Motor neuron (in vitro differentiated cells): ENCODE measurements at places on chromosomes 16 and 17.

- no peak for ATAC-seq
These were observed 14.6 kb downstream of the RGS11 start for GRCh38 chr16:261031-261691.

- no peak for ATAC-seq
These were observed 2.4 kb downstream of the OSGIN1 start for GRCh38 chr16:83955218-83956130.

DNA sequence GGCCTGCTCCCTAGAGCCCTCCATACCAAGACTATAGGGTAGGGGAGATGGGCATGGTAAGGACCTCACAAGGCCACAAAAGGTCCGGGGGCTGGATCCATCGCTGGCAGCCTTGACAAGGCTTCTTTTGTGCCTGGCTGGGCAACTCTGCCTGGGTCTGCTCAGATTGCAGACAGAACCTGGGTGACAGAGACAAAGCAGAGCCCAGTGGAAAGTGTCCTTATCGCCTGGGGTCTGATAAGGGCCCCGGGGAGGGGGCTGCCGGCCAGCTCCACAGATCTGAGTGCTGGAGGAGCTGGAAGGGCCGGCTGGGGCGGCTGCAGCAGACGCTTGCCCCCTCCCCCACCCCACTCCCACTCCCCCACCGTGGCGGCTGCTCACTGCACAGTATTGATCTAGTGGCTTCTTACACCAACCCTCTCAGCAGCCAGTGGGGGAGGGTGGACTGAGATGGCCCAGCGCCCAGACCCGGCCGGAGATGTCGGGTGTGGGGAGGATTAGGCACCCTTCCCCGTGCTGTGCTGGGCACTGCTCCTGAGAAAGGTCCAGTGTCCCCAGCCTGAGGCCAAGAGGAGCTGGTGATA is 7.2 kb downstream of the MMP15 start:
- ATAC-seq = peak; percentile 88

GRCh38 chr17:64780096-64781013 is 118.2 kb upstream of the SMURF2 start:
- peak; percentile 9 for ATAC-seq

DNA sequence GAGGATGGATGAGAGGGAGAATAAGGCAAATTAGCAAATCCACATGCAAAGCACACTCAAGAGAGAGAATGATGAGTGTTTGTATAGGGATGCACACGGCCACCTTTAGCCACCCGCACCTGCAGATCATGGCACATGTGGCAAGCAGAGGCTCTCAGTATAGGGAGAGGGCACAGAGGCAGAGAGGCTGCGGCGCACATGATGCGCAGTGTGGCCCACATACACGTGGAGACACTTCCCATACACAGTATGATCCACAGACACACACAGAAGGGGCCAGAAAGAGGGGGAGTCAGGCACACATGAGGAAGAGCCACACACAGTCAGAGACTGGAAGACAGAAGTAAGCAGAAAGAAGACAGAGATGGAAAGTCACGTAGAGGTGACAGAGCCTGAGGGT is 6.5 kb upstream of the CHD3 start:
- ATAC-seq = no peak

- no peak for ATAC-seq
These were observed 1.3 kb downstream of the RBBP6 start for GRCh38 chr16:24540602-24541210.

DNA sequence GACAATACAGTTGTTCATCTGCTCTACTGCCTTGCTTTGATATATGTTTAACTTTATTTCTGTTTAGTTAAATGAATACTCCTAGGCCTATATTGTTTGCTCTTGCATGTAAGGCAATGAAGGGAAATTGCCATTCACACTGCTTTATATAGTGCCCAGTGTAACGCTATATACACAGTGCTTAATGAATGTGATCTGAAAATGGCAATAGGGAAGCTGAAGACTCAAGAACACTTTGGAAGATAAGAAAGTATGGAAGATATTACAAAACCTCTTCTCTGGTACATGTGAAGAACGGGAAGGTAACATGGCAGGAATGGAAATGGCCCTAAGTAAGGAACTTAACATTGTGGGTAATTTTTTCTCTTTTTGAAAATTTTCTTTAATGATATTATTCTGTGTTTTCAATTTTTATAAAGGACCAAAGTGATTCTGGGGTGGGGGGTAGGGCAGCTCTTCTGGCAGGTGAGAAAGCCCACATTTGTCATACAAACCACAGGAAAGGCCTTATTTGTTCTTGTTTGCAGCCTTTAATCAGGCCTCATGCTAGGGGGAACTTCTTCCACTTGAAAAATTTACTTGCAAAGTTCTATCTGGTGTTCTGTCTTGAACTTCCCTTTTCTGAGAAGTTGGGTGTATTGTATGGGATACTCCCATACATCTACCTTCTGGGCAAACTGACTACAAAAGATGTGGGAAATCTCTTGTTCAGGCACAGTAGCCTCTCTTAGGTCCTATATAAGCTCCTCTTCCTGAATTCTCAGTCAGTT is 100.8 kb upstream of the CORO6 start:
- ATAC-seq = no peak

GRCh38 chr17:28946239-28946638 is 5.1 kb downstream of the PHF12 start:
- ATAC-seq = no peak

- ATAC-seq = peak; percentile 1
These were observed 2.4 kb downstream of the CD7 start for GRCh38 chr17:82314727-82315605.

DNA sequence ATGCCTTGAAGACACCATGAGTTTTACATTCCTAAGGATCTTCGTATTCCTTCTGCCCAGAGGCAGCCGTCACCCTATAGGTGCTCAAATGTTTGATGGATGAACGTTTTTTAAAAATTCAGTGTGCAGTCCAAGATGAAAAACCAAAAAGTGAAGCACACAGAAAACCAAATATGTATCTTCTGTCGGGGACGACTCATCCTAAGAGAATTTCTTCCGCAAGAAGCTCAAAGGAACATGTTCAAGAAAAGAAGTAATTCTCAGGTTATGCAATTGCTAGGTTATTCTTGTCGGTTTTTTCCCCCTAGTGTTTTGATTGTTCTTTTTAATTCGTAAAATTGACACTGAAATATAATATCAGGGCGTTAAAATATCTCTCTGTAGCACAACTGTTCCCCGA is 1.4 kb downstream of the CENPV start:
- no peak for ATAC-seq

GRCh38 chr16:55073830-55074229 is 143.2 kb downstream of the IRX5 start:
- ATAC-seq = no peak

DNA sequence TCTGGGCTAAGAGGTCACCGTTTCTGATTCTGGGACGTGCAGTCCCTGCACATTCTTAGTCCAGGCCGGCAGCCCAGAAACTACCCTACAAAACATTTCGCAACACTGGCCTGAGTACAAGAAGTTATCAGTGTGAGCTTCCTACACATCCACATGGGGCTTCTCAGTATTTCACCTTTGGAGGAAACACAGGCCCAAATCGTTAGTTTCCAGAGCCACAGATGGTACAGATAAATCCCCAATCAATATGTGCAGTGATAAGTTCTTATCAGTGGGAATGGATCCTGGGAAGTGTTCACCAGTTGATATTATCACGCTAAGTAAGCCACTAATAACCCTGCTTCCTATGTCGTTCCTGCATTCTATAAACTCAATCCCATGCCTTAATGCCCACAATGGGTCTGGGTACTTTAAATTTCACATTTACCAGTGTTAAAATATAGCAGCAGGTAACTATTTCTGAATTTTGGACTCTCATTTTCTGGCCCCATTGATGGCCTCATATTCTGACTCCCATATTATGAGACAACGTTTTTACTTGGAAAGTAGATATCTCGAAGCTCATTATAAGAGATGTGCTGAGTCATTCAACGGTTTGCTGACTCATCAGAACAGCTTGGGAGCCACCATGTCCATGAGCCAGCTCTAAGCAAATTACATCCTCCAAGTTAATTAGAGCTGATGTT is 370.2 kb upstream of the MAF start:
- no peak for ATAC-seq

GRCh38 chr17:48429638-48430586 is at the start of gene SKAP1:
Gene SKAP1 (minus strand): TSS chr17:48430214.
- peak; percentile 80 for ATAC-seq

DNA sequence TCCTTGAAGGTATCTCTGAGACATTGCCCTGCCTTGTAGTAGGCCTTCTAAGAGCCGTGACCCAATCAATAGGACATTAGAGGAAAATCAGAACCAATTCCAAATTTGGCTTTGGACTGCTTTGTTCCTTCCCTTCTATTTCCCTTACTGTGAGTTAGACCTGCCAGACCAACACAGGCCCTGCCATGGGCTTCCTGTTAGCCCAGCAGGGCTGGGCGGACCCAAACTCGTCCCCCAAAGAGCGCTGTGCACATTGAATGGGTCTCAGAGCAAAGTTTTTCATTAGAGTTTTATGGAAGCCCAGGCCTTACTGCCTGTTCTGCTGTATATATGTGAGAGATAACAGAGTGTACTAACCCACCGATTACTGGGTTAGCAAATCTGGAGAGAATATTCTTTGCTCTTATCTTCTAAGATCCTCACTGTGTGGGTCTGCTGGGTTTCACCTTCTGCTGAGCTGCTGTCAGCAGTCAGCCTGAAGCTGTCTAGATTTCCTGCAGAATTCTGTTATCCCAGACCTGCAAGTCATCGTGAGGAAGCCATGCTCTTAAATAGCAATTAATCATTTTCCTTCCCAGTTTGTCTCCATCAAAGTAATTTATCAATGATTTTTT is 5.7 kb downstream of the ARHGAP44 start:
- ATAC-seq = no peak

DNA sequence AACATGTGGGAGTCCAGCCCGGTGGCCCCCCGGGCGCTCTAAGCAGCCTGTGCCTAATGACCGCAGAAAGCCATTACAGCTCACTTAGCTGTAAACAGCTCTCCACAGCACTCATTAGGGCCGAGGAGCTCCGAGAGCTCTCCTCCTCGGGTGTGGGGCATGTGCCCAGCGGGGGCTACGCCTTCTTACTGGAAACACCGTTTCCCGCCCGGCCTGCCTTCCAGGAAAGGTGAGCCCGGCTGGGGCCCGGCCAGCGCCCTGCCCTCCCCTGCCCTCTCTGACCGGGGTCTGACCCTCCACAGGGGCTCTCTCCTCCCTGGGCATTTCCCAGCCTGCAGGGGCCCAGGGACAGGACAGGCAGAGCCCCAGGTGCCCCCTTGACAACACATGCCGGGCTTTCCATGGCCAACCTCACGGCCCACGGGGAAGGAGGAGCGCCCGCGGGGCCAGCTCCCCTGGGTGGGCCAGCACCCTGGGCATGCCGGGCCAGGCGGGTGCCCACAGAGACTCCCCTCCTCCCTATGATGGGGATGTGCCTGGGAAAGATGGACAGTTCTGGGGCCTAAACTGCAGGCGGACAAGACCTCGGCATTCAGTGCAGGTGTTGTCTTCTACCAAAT is 72.6 kb downstream of the SDK2 start:
- ATAC-seq = peak; percentile 21

GRCh38 chr16:1338855-1339675 is 5.6 kb downstream of the BAIAP3 start:
- ATAC-seq = no peak

DNA sequence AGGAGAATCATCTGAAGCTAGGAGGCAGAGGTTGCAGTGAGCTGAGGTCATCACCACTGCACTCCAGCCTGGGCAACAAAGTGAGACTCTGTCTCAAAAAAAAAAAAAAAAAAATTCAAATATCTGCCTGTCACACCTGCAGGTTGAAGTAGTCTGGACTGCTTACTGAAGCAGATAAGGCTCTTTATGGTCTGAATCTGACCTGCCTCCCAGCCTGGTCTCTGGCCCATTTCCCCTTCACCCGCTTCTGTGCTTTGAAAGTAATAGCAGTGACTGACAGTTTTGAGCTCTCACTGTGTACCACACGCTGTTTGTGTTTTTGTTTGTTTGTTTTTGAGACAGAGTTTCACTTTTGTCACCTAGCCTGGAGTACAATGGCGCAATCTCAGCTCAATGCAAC is 5.8 kb downstream of the SEZ6L2 start:
- no peak for ATAC-seq

GRCh38 chr17:8576559-8577294 is 53.8 kb downstream of the MYH10 start:
- no peak for ATAC-seq

GRCh38 chr17:77708049-77708448 is 250.5 kb upstream of the TNRC6C start:
- no peak for ATAC-seq

- no peak for ATAC-seq
These were observed 185.1 kb upstream of the PSMD7 start for GRCh38 chr16:74111456-74111982.

- ATAC-seq = no peak
These were observed 22.3 kb upstream of the MEIOC start for GRCh38 chr17:44633998-44634397.

DNA sequence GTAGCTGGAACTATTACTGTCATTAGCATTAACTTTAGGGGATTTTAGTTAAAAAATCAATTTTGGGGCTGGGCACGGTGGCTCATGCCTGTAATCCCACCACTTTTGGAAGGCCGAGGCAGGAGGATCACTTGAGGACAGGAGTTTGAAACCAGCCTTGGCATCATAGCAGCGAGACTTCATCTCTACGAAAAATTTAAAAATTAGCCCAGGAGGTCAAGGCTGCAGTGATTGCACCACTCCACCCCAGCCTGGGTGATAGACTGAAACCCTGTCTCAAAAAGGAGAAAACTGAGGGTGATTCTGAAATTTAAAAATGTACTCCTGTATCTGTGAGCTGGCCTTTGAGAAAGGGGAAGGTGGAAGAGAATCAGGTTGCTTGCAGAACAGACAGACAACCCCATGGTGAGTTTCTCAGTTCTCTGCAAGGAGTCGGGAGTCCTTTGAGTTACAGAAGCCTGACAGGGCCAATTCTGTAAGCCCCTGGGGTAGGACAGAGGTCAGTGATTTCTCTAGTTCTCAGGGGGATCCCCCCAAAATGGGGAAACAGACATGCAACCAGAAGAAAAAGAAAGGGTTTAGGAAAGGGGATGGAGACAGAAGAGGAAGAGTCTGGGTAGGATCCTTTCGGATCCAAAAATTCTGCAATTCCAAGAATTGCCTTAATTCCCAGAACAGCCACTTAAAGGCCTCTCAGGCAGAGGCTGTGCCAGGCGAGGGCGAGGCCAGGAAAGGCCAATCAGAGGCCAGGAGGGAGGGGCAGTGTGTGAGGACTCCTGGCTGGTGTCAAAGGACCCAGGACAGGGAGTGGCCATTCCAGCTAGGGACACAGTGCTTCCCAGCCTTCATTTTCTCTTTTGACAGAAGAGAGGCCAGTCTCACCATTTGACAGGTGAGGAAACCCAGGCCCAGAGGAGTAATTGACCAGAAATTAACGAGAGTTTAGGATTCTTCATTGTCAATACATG is 6.7 kb downstream of the NUPR1 start:
- peak; percentile 69 for ATAC-seq

DNA sequence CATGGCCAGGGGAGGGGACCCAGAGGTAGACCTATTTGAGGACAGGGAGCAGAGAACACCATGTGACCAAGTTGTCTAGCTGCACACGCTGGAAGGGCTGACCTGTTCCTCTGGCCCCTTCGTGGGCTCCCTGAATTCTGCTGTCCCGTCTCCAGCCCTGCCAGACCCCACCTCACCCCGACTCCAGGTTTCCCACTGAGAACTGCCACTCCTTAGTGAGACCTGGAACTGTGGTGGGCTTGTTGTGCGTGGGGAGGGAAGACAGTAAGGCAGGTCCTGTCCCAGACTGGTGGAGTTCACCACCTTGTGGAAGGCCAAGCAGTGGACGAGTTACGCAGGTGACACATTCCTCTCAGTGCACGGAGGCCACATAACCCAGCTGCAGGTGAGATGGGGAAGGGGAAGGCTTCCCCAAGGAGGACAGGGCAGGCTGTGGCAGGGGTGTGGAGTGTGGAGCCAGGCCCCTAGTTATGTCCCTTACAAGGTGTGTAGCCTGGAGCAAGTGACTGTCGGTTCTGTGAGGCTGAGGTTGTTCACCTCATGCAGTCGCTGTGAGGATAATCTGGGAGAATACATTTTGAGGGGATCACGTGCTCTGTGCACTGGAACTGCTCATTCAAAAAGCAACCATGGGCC is 54.7 kb downstream of the USP22 start:
- ATAC-seq = no peak
